Pericardium fibroblast (primary cell): ENCODE measurements at places on chromosomes 16 and 17. TPM values are rescaled to one million over a fixed set of nuclear protein-coding genes. Genes with fewer than 3 reads are reported as not detected.

MYH13 gene
- under 0.01 and 0.47 TPM in 2 replicates for total RNA-seq

ALKBH5 gene
- total RNA-seq: 96.2 and 119 TPM in 2 replicates

NKD1 gene
- total RNA-seq: 2.6 and 6.3 TPM in 2 replicates

CHTF18 gene
- 1.6 and 7.8 TPM in 2 replicates for total RNA-seq

RGS11 gene
- 0.94 and 3.4 TPM in 2 replicates for total RNA-seq

AANAT gene
- 0.43 TPM in 1 of 2 replicates, not detected in the other for total RNA-seq

CCR7 gene
- not detected in 2 replicates for total RNA-seq

PIK3R5 gene
- total RNA-seq: not detected in 2 replicates

KCNH6 gene
- total RNA-seq: not detected in 2 replicates

CNTNAP1 gene
- total RNA-seq: 32.9 and 37.9 TPM in 2 replicates

KIF2B gene
- total RNA-seq: not detected in 2 replicates

OSBPL7 gene
- 6.4 and 10.0 TPM in 2 replicates for total RNA-seq

IRF8 gene
- total RNA-seq: 0.58 TPM in 1 of 2 replicates, not detected in the other

CA5A gene
- total RNA-seq: not detected in 2 replicates

KRTAP3-1 gene
- total RNA-seq: not detected in 2 replicates

TNFRSF17 gene
- not detected in 2 replicates for total RNA-seq

TBC1D3L gene
- total RNA-seq: 0.68 and 2.8 TPM in 2 replicates

PITPNC1 gene
- total RNA-seq: 5.0 and 10.4 TPM in 2 replicates

C16orf92 gene
- total RNA-seq: not detected in 2 replicates
